A549 (cell line): ENCODE measurements at places on chromosomes 4 and X.

- DNase-seq: no peak
Measured at GRCh38 chrX:53287493-53288138, 6.2 kb upstream of the IQSEC2 start.

- peak; percentile 30 for DNase-seq
Measured at GRCh38 chrX:129593137-129593536, 53.1 kb downstream of the OCRL start.

- DNase-seq: no peak
Measured at GRCh38 chr4:88280228-88280795, 4.0 kb downstream of the PPM1K start.

- DNase-seq: no peak
Measured at GRCh38 chrX:49206543-49206942, 6.5 kb upstream of the SYP start.

DNA sequence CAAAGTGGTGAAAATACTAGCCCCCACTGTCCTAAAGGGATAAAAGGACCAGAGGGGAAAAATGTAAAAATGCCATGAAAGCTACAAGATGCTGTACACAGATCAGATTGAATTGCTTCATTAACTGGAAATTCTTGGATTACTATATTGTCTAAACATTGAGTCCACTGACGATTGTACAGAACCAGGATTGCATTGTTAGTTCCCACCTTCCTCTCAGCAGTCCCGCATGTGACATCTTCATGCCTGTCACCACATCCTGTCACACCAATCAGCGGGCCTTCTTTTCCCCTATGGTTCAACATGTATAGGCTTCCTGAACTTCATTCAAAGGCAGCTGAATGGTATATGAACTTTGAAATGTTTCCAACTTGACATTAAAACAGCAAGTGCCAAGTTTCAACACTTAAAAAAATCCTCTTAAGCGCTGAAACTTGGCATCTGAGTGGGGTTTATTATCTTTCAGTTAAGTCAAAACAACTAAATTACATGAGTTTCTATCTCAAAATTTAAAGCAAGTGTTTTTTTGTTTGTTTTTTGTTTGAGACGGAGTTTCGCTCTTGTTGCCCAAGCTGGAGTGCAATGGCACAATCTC is 24.6 kb downstream of the ZRSR2 start:
- no peak for DNase-seq

GRCh38 chr4:100117750-100118149 is 72.5 kb downstream of the DDIT4L start:
- no peak for DNase-seq

GRCh38 chr4:163592212-163592611 is 97.7 kb downstream of the TMA16 start:
- no peak for DNase-seq

GRCh38 chr4:41791557-41791956 is 43.0 kb upstream of the PHOX2B start:
- DNase-seq: no peak

GRCh38 chrX:30941898-30942297 is 52.8 kb upstream of the TAB3 start:
- DNase-seq: no peak

DNA sequence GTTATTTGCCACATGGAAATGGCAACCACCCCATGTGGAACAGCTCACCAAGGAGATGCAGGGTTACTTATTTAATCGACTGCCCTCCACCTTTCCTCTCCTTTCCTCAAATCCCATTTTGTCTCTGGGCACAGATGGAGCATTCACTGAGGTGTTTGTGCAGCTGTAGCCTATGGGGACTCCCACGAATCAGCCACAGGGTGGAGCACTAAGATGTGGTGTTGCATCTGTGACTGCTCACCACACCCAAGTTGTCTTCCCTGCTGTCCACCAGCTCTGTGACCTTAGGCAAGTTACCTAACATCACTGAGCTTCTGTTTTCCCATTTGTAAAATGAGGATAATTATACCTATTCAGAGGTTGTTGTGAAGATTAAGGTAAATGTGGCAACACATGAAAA is 252.4 kb upstream of the CPEB2 start:
- DNase-seq: no peak

GRCh38 chrX:115031989-115032388 is 14.6 kb upstream of the IL13RA2 start:
- DNase-seq: no peak

GRCh38 chrX:12894074-12895030 is 12.1 kb upstream of the TLR8 start:
- DNase-seq: peak; percentile 33

- DNase-seq: no peak
Measured at GRCh38 chrX:19683817-19684216, 168.5 kb upstream of the MAP3K15 start.

DNA sequence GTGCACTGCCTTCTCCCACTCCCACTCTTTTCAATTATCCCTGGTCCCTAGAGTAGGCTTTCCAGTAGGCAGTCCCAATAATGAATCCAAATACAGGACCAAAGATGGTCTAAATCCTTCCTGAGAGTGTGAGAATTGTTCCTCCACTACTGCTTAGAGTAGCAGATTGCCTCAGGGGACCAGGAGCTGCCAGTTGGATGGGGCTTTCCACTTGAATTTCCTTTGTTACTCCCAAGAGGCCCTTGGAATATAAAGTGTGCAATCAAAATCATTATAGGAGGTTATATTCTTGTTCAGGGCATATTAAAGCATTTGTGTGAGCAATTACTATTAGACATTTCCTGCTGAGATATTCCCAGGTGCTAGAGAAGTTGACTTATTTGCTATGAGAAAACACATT is 156.6 kb upstream of the TLL1 start:
- no peak for DNase-seq

DNA sequence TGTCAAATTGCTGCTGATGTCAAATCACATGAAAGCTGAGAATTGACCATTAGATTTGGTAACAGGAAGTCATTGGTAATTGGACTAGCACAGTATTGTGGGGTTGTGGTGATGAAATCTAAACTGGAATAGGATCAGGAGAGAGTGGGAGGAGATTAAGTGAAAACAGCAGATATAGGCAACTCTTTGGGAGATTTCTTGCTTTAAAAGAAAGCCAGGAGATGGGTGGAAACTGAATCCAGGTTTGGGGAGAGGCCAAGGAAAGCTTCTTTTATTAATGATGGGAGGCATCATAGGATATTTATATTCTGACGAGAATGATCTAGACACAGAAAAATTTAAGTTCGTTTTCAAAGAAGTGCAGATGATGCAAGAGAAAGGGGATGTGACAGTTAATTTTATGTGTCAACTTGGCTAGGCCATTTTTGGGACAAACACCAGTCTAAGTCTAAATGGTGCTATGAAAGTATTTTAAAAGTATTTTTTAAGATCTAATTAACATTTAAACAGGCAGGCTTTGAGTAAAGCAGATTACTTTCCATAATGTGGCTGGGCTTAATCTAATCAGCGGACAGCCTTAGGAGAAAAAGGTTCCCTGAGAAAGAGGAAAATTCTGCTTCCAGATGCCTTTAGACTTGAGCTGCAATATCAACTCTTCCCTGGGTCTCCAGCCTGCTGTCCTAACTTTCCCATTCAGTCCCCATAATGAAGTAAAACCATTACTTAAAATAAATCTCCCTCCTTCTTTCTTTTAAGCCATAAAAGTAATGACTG is 24.7 kb downstream of the SEC24D start:
- no peak for DNase-seq

- no peak for DNase-seq
Measured at GRCh38 chr4:150328496-150328895, 250.3 kb downstream of the DCLK2 start.

DNA sequence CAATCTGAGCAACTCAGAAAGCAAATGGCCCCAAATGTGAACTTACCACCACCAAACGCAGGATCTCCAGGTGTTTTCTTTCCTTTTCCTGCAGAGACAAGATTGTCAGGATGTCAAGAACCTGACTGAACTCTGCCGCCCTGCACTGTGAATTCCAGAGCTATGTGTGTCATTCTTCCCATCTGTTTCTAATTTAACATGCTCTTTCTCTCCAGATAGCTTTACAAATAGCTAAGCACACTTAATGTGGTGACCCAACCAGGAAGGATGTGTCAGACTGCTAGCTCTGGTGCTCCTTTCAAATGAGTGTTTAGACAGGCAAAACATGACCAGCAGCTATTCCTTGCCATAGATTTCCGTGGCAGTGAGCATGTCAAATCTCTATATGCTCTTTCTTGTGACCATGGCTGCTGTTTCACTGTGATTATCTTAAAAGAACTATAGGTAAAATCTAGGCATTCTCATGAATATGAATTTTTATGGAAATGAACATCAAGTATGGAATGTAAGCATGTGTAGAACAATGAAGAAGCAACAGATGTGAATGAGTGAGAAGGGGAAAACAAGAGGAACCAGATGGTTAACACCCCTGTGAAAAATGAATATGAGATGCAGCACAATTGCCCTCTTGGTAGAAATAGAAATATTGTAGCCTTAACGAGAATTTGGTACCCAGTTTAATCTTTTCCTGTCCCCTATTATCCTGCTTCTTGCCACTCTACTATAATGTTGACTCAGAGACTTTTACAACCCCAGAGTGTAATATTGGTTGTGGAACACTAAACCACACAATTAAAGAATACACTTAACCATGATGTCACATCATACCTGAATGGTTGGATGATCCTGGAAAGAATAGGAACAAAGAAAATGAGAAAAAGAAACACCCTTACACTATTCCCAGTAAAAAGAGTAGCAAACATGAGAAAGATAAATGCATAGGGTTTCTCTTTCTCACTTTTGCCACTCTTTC is 247.8 kb upstream of the DKK2 start:
- peak; percentile 2 for DNase-seq

DNA sequence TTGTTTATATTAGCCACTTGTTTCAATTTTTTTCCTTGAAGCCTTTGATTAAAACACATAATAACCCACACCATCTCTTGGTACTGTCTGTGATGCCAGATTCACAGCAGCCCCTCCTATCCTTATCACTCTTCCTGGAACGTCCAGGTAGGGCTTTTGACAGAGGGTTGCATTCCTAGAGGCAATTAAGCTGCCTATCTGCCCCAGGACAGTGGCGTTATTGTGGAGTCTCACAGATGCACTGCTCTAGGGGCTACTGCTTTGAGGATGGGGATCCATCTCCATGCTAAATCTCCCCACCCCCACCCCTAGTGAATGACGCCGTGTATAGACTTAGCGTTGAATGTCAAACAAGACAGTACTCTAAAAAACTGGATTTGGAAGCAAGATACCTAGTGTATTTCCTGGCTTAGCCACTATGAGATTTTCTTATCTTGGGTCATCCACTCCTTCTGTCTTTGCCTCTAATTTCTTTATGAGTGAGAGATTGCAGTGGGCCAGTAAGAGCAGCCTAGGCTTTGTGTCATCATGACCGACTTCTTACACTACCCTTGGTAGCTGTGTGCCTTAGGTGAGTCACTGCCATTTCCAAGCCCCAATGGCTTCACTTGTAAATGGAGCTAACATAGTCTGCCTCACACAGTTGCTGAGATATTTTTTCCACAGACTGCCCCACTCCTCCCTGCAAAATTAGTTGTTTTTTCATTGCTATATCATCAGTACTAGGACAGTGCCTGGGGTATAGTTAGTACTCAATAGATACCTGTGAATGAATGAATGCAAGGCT is 90.9 kb downstream of the EGF start:
- DNase-seq: no peak

DNA sequence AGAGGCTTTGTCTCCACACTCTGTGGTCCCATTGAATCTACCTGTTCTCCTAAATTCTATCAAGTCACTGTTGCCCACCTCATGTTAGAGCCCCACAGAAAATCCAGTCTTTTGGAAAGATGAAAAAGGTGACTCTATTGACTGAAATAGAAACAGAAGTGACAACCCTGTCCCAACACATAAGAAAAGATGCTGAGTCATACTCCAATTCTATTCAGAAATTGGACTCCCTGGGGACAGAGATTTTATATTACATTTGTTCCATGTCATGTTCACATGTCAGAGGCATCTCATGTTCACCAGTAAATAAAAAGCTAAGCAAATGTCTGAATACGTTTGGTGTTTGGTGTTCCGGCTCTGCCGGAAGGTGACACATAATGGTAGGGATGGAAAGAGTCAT is 2.9 kb upstream of the GRPR start:
- no peak for DNase-seq

DNA sequence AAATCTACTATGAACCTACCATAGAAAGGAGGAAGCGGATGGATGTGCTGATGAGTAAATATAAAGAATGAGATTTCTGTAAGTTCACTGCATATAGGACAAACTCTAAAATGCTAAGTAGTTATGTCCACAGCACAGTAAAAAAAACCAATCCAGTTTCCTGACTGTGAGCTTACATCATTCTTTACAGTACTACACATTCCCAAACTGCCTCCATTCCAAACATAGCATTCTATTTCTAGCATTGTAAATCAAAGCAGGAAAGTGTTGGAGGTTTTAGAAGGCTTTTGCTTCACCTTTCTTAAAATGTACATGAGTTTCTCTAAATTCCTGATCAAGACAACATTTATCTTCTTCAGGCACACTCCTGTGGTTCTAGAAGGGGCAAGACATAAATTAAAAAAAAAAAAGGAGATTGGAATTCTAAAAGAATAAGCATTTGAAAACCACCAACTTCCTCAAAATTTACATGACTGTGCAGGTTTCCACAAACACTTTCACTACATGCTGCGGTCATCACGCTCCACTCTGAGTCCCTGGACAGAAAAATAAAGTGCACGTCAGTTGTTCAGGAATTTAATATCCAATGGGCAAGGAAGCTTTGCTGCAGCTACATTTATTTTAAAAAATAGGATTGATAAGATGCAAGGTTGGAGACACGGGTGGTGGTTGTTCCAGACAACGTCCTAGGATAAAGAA is 297.6 kb upstream of the STS start:
- DNase-seq: no peak

DNA sequence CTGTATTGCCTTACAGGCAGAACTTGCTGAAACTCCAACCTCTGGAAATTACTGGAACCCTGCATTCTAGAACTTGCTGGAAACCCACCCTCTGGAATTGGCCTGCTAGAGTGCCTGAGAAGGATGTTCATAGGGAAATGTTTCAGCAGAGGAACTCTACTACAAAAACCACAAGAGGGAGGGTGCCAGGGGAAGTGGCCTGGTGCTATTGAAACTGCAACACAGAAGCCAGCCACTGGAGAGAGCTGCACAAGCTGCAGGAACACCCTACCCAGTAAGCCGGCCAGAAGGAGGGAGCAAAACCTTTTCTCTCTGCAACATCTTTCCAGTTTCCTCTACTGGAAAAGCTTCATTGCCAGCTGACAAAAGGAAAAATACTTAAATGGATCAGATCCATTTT is 2.5 kb upstream of the BRWD3 start:
- peak; percentile 51 for DNase-seq

GRCh38 chr4:9877123-9877522 is 95.7 kb downstream of the DRD5 start:
- DNase-seq: no peak

GRCh38 chr4:127362686-127363085 is 270.1 kb upstream of the INTU start:
- no peak for DNase-seq
